ENCODE measurements at places on chromosomes 7 and 10. TPM values are rescaled to one million over a fixed set of nuclear protein-coding genes. Genes with fewer than 3 reads are reported as not detected.

The PLEKHS1 gene
- total RNA-seq: not detected

The FAM180A gene
- total RNA-seq: 6.8 TPM

The LRGUK gene
- 0.49 TPM for total RNA-seq

The CFAP70 gene
- 2.7 TPM for total RNA-seq

The AKR1C1 gene
- total RNA-seq: 42.0 TPM

The KCNMA1 gene
- total RNA-seq: 26.3 TPM

The LRRC61 gene
- total RNA-seq: 10.2 TPM

The CD36 gene
- 115 TPM for total RNA-seq

The CPN1 gene
- not detected for total RNA-seq

The OR9A2 gene
- not detected for total RNA-seq

The CFAP46 gene
- 0.52 TPM for total RNA-seq

The SHH gene
- 10.1 TPM for total RNA-seq

The PRTFDC1 gene
- 2.7 TPM for total RNA-seq

The CHAT gene
- not detected for total RNA-seq

The SHTN1 gene
- 40.4 TPM for total RNA-seq

The JAKMIP3 gene
- total RNA-seq: 0.32 TPM

The PNLIPRP2 gene
- total RNA-seq: not detected

The TAS2R60 gene
- total RNA-seq: not detected

The NKX2-3 gene
- 0.26 TPM for total RNA-seq

All from upper lobe of right lung (tissue), 1 donor.